ENCODE measurements at places on chromosomes 11 and 22. TPM values are rescaled to one million over a fixed set of nuclear protein-coding genes. Genes with fewer than 3 reads are reported as not detected.

DYNC2H1 gene
- total RNA-seq = 26.5 TPM

NLRP6 gene
- total RNA-seq = not detected

APOL5 gene
- not detected for total RNA-seq

MUC6 gene
- total RNA-seq = not detected

LMNTD2 gene
- 0.30 TPM for total RNA-seq

CREB3L1 gene
- 12.5 TPM for total RNA-seq

Data from MG63 (cell line).